ENCODE measurements at places on chromosomes 7 and 10. TPM values are rescaled to one million over a fixed set of nuclear protein-coding genes. Genes with fewer than 3 reads are reported as not detected.

DNA sequence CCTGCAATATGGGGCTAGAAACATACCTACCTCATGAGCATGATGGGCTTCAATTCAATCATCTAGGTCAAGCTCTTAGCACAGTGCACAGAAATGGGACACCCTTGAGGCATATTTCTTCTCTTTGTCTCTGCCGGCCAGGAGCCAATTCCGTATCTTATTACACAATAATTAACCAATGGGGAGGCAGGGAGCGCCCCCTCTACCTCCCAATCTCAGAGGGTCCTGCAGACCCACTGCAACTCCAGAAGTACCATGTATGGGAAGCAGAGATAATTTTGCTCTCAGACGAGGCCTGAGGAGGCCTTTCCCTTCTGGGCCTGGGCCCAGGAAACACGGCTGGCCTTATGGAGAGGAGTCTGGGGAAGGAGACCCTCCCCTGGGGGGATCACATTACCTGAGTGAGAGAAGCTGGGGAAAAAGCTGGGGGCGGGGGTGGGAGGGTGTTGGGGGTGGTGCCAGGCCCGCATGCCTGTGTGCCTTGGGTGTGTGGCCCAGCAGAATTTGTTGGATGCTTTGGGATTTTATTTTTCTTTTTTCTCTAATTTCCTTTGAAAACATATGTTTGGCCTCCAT is 155.5 kb downstream of the UBE2H start:
- DNase-seq: no peak

- no peak for DNase-seq
Observed at GRCh38 chr10:51530541-51530940, 168.9 kb downstream of the CSTF2T start.

DNA sequence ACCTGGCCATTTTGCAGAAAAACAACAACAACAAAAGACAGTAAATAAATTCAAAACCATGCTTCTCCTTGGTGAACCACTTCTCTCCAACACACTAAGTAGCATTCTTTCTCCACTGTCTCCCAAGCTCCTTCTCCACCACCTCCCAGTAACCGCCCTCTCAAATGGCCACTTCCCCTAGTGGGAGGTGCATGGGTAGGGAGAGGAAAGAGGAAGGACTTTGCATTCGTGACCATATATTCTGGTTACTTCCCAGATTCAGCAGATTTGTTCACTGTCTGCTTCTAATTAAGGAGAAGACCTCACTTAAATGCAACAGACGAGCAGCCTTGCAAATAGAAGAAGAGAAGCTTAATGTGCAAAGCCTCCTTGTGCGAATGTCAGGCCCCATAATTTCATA is 166.8 kb downstream of the SORCS1 start:
- no peak for DNase-seq

DNA sequence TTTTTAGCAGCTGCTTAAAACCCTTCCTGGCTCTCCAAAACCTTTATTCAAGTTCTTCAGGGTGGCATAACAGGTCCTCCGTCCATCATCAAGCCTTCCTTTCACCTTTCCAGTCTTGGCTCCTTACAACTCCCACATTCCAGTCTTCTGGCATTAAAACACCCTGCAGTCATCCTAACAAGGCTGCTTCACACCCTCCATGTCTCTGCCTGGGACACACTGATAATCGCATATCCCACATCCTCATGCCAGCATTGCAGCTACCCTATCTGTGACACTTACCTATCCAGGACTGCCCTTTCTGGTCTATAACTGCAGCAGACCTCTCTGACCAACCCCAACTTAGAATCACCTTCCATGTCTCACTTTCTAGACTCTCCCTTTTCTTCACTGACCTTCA is 2.6 kb upstream of the TLL2 start:
- no peak for DNase-seq

- DNase-seq: peak; percentile 27
Observed at GRCh38 chr7:34747867-34748727, 90.1 kb downstream of the NPSR1 start.

DNA sequence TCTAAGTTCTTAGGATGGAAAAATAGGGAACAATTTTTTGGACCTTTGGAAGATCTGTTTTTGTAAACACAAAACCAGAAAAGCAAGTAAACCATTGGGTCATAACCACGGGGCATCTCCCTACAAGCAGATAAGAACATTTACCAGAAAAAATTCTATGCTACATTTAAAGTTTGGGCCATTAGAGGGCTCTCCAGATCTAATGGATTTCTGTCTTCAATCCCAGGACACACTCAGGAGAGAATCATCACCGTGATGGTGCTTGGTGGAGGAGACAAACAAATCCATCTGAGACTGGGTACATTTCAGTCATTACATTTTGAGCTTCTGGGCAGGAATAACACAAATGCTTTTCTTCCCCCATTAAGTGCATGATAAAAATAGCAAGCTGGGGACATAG is 178.4 kb upstream of the TARP start:
- peak; percentile 9 for DNase-seq

- peak; percentile 4 for DNase-seq
Observed at GRCh38 chr10:7015457-7015856, 395.4 kb downstream of the SFMBT2 start.

DNA sequence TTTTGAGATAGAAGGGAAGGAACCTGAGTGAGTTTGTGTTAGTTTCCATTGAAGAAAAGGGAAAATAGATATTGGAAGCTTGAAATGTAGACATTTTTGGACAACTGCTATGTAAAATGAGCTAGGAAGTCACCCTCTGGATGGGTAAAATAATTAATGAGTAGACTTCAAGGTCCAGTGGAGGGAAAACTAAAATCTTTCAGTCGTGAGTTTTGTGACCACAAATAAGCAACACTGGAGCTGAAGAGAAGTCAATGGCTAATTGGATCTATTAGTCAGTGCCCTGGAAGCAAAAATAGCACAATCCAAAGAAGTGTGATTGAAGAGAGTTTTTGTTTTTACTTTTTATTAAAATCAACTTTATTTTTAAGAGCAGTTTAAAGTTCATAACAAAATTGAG is 123.4 kb downstream of the MYO3A start:
- no peak for DNase-seq

DNA sequence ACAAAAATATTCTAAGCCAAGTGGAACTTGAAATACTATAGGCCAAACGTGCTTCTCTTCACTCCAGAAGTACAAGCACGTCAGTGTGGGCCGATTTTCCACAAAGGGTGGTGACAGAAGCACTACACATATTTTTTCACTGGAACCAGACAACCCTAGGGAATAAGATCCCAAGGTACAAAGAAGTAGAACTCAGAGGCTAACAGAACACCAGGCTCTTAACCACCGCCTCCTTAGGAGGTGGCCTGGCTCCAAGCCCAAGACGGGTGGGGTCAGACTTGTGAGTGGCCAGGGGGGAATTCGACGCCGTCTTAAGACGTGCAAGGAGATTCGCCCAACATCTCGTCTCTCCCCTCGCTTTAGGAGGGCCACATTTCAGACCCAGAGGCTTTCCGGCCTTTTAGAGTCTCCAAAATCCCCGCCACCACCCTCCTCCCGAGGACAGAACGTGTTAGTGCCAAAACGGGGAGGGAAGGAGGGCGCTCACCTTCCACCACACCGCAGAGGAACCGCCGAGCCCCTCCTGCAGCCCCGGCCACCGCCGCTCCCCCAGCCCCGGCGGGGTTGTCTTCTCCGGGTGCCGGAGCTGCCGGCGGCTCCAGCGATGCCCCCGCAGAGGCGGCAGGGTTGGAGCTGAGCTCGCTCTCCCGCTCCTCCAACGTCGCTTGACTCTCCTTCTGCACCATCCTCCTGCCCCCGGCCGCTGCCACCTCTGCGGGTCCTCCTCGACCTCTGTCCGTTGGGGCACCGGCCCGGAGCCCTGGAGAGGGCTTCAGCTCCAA is 716 bp downstream of the OGA start:
- peak; percentile 75 for DNase-seq

DNA sequence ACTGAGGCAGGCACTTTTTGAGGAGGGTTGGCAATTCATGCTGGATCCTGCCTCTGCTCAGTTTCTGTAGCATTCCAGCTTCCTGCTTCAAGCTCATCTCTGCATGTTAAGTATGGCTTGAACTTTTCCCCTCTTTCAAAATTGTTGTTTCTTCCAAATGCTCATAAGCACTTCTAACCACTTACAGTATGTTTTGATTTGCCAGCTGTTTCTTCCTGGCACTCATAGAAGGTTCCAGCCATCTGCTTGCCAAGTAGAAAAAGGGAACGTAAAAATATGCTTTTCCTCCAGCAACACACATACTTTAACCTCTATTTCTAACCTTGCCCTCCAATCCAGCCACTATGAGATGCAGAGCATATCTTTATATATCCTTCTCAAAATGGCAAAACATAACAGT is 692.6 kb upstream of the COBL start:
- no peak for DNase-seq

DNA sequence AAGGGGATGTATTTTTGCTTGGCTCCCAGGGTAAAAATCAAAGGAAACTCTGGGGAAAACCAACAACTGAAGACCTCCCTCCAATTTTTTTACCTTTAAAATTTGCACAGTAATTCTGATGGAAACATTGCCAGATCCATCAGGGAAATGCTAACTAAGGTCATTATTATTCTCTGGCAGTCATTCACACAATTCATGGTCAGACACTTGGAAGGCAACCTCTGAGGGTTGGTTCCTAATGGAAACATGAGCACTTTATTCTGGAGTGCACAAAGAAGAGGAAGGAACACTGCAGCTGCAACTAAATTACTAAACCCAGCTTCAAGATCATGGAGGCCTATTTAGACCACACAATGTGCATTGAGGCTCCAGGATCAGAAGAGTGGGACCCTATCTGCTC is 34.2 kb downstream of the SRI start:
- DNase-seq: no peak

- DNase-seq: peak; percentile 57
Observed at GRCh38 chr10:86668297-86669165, at the start of gene LDB3. LDB3 (plus strand) TSS chr10:86668511; CDS start chr10:86668692, 181 bp downstream.

- DNase-seq: no peak
Observed at GRCh38 chr7:38679419-38679818, 48.2 kb upstream of the AMPH start.

DNA sequence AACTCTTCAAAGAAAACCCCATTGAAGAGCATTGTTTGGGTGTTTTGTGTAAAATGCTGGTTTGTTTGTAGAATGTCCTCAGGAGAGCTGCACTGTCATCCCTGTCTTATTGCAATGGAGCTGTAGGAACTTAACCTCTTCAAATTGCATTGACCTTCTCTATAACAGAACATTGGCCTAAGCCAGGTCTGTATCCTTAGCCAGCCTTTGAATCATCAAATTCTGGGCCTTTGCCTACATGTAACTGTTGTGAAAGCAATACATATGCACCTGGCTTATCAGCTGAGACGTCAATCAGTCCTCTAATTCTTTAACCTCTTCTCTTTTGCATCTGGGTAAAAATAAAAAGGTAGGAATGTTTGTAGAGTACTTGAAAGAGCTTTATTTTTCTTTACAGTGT is 196.0 kb downstream of the CSTF2T start:
- no peak for DNase-seq

- no peak for DNase-seq
Observed at GRCh38 chr10:57353403-57354003, 914.2 kb downstream of the IPMK start.

DNA sequence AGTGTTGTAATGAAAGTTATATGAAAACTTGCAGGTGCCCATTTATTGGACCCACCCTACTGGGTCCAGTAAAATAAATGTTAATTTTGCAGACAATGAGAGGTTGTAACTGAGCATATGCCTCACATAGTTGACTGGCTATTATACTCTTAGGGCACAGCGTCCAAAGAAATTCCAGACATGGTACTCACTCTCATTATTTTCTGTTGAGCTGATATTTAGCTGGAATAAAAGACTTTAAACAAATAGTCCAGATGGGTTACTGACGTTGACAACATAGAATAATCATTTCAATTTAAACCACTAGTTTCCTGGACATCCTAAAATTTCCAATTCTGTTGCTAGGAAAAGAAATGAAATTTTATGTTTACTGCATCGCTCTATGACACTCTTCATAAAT is 174.5 kb downstream of the ZNF365 start:
- no peak for DNase-seq

DNA sequence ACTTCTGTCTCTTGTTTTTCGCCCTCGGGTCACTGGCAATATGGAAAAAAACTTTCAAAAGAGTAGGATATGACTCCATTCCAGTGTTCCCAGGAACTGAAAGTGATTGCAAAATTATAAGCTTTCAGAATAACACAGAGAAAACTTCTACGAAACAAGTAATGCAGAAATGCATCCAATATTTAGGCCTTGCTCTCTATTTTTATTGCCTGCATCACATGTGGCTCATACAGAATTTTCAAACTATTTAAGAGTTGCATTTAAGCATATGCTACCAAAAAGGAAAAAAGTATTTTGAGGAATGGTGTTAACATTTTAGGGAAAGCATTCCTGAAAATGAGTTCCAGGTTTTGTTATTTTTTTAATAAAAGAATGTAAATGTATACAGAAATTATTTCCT is 228.0 kb downstream of the CACNB2 start:
- DNase-seq: no peak

DNA sequence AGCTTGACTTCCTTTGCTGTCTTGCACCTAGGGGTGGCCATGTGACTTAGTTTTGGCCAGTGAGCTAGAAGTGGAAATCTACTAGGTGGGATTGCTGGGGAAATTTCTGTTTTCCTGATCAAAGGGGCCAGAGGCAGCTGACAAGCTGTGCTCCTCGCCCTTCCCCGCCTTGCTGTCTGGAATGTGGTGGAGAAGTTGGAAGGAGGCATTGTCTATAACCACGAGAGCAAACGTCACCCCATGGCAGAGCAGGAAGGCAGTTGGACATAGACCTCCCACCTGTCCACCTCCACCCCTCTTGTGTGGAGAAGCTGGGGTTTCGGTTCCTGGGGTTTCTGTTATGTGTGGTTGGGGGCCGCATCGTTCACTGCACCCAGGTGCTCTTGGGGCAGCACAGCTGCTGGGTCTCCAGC is 7.3 kb downstream of the SFRP5 start:
- DNase-seq: no peak

DNA sequence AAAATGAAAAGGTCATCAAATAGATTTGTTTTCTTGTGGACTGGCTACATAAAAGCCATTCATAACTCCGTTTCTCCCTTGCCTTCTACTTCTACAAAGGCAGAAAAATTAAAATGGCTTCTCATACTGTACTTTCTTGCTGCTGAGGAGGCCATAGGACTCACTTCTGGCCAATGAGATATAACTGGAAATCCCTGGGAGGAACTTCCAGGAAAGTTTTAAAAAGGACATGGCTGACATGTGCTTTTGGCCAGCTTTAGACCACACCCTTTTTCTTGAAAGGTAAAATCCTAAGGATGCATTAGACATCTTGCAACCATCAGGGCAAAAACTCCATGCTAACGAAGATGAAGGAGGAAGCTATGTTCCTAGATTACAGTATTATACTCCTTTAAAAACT is 58.5 kb downstream of the PDZD8 start:
- DNase-seq: no peak

- DNase-seq: no peak
Observed at GRCh38 chr7:28237363-28237762, 56.8 kb upstream of the JAZF1 start.

GRCh38 chr10:110918643-110919348 is at the start of gene BBIP1:
BBIP1 (minus strand) TSS chr10:110919180; CDS start chr10:110918157, 1,023 bp downstream.
- peak; percentile 100 for DNase-seq

FAM241B gene
- 11.0 TPM for polyA plus RNA-seq

EIF3B gene
- 147 TPM for polyA plus RNA-seq

CALML5 gene
- not detected for polyA plus RNA-seq

ADIRF gene
- 18.0 TPM for polyA plus RNA-seq

PRF1 gene
- 0.45 TPM for polyA plus RNA-seq

FANK1 gene
- polyA plus RNA-seq: 14.9 TPM

TWIST1 gene
- 7.1 TPM for polyA plus RNA-seq

CRHR2 gene
- not detected for polyA plus RNA-seq

KCNH2 gene
- 16.9 TPM for polyA plus RNA-seq

ASIC3 gene
- polyA plus RNA-seq: 2.1 TPM
